ENCODE measurements at places on chromosomes 3 and 15. TPM values are rescaled to one million over a fixed set of nuclear protein-coding genes. Genes with fewer than 3 reads are reported as not detected.

Gene KBTBD12
- not detected for total RNA-seq

Gene ITGB5
- 339 TPM for total RNA-seq

Gene CPN2
- not detected for total RNA-seq

Gene SCN11A
- total RNA-seq: under 0.01 TPM

Gene RTP1
- under 0.01 TPM for total RNA-seq

Gene CFAP44
- total RNA-seq: 3.2 TPM

Gene GPR149
- not detected for total RNA-seq

Gene EOMES
- not detected for total RNA-seq

Gene GOLGA8Q
- total RNA-seq: 1.1 TPM

Gene SLCO2A1
- total RNA-seq: not detected

Gene TMF1
- total RNA-seq: 30.3 TPM

Gene ARL6
- 7.1 TPM for total RNA-seq

Gene SLC6A1
- under 0.01 TPM for total RNA-seq

Gene TGM5
- not detected for total RNA-seq

Gene CNTN3
- 3.5 TPM for total RNA-seq

Gene GPR171
- total RNA-seq: not detected

Gene ST8SIA2
- total RNA-seq: not detected

Gene RAP2B
- total RNA-seq: 38.8 TPM

Gene PLAAT1
- total RNA-seq: not detected

Gene ADAMTS7
- 8.9 TPM for total RNA-seq

Gene TEX55
- total RNA-seq: not detected

Gene FBLN2
- 587 TPM for total RNA-seq

Gene CBLB
- 21.5 TPM for total RNA-seq

Gene MIX23
- total RNA-seq: 18.6 TPM

Gene TRIM59
- 16.5 TPM for total RNA-seq

Gene RARRES1
- total RNA-seq: 9.0 TPM

Gene MYEF2
- total RNA-seq: 0.94 TPM

Gene LRRN1
- not detected for total RNA-seq

Gene IGF2BP2
- 29.1 TPM for total RNA-seq

Gene HTR3E
- total RNA-seq: not detected

Gene ROBO1
- 71.7 TPM for total RNA-seq

Gene GADL1
- total RNA-seq: 0.08 TPM

Gene TEX9
- total RNA-seq: 4.1 TPM

Gene ZIC1
- total RNA-seq: 1.6 TPM

Gene RFC4
- total RNA-seq: 17.0 TPM

Gene GOLGA8N
- 4.2 TPM for total RNA-seq

Gene TMEM40
- not detected for total RNA-seq

Gene MYH15
- total RNA-seq: 1.1 TPM

Gene NUP210
- total RNA-seq: not detected

Gene BFSP2
- total RNA-seq: not detected

Gene RAB6B
- 0.30 TPM for total RNA-seq

Gene RPLP1
- 77.6 TPM for total RNA-seq

Gene TRH
- total RNA-seq: not detected

Gene ANKRD34C
- total RNA-seq: not detected
